CD8-positive, alpha-beta T cell (primary cell): ENCODE measurements at places on chromosomes 5 and 9.

DNA sequence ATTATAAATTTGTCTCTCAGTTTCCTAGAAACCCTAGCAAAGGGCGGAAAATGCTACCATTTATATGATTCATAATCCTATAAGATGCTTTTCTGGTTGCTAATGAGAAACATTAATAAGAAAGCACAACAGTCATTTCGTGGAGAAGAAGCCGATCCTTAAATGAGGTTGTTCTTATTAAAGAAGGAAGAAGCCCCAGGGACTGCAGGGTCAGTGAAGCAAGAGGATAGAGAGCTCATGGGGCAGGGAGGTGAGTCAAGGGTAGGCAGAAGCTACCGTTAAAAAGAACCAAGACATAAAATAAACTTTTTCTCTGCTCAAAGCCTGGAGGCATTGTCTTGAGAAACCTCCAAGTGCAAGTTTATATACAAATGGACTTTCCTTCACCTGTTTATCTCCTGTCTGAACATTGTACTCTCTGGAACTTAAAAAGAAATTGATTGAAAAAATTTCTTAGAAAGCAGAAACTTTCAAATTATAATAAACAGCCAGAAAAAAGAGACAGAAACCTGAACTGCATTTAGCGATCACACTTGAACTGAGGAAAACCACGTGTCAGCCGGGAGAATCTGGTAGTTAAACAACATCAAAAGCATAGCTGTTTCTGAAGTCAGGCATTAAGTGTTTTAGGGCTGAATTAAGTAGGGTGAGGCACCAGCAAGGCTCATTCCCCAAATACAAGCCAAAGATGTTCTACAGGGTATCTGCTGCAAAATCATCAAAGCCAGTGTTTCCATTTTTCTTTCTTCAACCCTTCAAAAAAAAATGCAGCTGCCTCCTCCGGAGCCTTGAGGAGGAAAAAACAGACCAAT is 21.9 kb downstream of the HTR4 start:
- no peak for DNase-seq

DNA sequence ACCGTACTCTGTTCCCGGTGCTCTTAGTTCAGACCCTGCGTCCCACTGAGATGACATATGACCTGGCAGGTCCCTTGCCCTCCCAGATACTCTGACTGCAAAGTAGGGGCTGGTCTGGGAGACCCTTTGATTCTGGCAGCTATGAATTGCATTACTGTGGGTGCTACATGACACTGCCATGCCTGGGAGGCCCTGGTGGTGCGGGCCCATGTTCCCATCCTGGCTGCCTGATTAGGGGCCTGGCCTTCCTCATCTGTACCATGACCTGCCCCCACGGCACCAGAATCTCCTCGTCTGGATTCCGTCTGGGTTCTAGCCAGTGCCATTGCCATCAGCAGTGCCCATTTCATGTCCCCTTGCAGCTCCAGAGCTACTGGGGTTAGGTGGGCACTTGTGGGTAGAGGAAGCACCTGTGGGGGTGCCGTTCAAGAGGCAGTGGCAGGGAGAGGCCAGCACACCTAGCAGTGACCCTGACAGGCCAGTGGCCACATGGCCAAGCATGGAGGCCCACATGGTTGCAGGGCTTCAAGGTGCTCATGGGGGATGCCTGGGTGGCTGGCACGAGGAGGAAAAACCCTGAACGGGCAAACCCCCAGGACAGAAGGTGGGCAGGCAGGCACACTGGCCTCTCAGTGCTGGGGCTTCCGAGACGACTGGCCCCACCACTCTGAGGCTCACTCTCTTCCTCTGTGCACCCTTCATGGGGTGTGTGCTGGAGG is 69.7 kb downstream of the PHF2 start:
- DNase-seq, result peak; percentile 40

GRCh38 chr5:172160506-172160905 is 27.5 kb downstream of the STK10 start:
- no peak for DNase-seq

GRCh38 chr9:38671748-38672147 is 48.2 kb downstream of the FAM240B start:
- no peak for DNase-seq

DNA sequence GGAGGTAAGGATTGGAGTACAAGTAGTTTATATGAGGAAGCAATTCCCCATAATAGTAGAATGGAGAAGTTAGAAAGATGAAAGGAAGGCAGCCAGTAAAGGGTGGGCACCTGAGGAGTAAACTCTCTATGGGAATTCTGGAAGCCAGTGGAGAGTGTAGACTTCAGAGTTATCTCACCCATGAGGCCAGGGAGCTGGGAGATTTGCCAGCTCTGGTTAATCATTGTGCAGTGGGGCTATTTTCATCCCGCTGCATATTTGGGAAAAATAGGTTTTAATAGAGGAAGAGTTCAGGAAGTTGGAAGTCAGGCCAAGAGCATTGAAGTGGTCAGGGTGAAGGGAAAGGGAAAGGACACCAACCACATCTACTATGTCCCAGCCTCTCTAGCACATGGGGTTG is 242.3 kb upstream of the BRINP1 start:
- no peak for DNase-seq

DNA sequence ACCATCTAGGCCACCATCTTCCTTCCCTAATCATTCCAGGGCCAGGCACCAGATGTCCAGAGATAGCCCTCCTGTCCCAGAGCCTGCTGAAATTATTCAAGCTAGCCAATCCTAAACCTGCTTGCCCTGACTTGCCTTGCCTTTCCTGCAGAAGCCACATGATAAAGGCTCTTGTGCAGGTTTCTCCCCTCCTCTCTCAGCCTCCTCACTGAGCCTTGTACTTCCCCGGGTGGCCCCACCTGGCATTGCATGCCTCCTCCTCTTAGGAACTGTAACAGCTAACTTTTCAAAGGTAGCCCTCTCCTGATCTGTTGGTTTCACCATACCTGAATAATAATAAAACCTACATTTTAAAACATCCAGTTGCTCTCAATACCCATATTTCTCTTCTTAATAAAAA is 42.6 kb downstream of the DIRAS2 start:
- DNase-seq, result no peak

- DNase-seq, result no peak
Measured at GRCh38 chr5:71011194-71011792, 13.8 kb downstream of the NAIP start.

DNA sequence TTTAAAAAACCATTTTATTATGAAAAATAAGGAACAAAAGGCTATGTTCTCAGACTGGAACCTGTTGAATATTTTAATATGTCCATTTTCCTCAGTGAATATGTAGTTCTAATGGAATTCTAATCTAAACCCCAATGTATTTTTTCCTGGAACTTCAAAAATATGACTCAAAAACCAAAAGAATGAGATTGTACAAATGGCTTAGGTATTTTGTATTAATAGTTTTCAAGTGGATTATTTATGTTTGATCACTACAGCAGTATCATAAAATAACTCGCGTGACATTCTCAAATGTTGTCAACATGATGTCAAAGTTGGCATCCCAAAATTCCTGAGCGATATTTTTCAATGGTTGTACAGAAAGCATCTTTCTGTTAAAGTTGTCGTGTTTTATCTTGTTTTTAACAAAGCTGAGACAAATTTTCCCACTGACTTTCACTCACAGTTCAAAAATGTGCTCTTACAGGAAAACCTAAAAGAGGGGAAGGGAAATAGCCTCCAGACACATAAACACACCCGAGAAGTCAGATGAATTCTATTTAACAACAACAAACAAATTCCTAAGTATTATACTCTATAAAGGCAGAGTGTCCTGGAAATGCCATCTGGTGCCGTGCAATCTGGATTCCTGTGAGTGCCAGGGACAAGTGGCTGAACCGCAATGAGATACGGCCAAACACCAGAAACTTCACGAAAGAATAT is 68.1 kb upstream of the TAS2R1 start:
- DNase-seq, result no peak

DNA sequence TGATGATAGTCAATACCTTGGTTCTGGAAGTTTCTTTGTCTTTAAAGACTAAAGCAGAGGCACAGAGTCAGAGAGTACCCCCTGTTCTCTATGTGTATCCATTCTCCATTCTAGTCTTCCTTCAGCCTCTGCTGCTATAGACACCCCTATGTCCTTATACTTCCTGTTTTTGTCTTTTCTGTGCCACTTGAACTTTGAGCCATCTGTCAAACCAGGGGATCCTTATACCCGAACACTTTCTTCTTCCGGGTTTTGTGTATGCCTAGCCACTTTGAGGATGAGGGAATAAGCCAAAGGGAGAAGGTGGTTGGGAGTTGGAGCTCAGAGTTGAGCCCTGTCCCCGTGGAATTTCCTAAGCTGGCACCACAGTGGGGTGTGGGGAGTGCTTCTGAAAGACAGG is 61.1 kb upstream of the IL6ST start:
- DNase-seq, result no peak

- DNase-seq, result no peak
Measured at GRCh38 chr9:88993327-88993726, 2.1 kb downstream of the S1PR3 start.

- no peak for DNase-seq
Measured at GRCh38 chr9:91075279-91075678, 273.7 kb downstream of the SYK start.

- DNase-seq, result no peak
Measured at GRCh38 chr9:129907201-129907600, 71.9 kb downstream of the USP20 start.

- DNase-seq, result no peak
Measured at GRCh38 chr5:58666598-58667581, 84.0 kb downstream of the RAB3C start.

DNA sequence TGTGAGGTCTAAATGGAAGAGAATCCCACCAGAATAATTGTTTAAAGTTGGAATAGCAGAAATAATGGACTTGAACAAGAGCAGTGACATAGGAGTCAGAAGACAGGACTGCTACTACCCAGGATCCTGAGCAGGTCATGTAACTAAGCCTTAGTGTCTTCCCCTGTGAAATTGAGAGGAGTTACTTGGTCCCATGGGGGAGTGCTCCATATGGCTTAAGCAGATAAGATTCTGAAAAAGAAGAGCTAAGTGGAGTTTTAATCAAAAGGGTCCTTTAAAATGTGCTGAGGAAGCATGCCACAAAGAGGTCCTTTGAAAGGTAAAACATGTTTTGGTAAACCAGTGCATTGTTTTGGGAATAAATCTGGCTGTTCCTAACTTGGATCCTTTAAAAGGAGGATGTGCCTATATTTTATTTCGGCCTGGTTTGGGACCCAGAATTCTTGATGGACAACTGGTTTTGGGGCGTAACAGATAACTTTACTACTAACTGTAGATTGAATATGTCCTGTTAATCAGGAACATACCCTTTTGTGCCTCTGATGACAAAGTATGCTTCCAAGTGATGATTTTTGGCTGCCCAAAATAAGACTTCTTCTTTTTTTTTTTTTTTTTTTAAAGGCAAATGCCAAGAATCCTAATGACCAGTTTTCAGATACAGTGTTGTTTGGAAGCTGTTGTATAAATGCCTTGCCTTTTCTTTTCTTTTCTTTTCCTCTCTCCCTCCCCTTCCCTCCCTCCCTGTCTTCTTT is 5.7 kb downstream of the RCL1 start:
- DNase-seq, result no peak

GRCh38 chr9:14485366-14485765 is 171.4 kb upstream of the NFIB start:
- no peak for DNase-seq

DNA sequence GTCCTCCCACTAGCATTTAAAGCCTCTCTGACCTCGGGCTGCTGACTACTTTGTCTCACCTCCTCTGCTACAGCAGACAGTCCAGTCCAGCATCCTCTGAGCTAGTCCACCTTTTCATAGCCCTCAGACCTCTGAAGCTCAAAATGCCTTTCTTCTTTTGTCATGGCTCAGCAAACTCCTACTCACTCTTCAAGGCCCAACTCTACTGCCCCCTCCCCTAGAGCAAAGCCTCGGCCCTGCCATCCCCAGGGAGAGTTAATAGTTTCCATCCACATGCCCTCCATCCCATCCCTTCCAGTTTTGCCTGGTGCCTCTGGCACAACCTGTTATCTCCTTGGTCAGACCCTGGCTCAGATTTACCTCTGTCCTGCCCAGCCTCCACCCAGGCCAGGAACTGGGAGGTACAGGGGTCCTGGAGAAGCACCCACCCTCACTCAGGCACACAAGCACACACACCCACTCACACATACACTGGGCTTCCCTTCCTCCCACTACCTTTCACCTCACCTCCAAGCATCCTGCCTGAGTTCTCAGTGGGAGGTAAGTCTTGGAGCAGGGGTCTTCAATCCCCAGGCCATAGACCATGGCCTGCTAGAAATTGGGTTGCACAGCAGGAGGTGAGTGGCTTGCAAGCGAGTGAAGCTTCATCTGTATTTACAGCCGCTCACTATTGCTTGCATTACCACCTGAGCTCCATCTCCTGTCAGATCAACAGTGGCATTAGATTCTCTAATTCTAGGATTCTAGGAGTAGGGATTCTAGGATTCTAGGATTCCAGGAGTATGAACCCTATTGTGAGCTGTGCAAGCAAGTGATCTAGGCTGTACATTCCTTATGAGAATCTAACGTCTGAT is 18.1 kb downstream of the PDLIM4 start:
- no peak for DNase-seq

- DNase-seq, result no peak
Measured at GRCh38 chr9:90858457-90858901, 56.9 kb downstream of the SYK start.

GRCh38 chr9:20989923-20990341 is 41.5 kb downstream of the HACD4 start:
- DNase-seq, result no peak

GRCh38 chr9:135336722-135337527 is 142.7 kb upstream of the PPP1R26 start:
- peak; percentile 39 for DNase-seq

- no peak for DNase-seq
Measured at GRCh38 chr9:4077499-4078102, 222.3 kb downstream of the GLIS3 start.

- DNase-seq, result no peak
Measured at GRCh38 chr5:68383888-68384310, 168.3 kb downstream of the PIK3R1 start.
